Heart left ventricle (tissue), 16 donors: ENCODE measurements at places on chromosomes 11 and 22. TPM values are rescaled to one million over a fixed set of nuclear protein-coding genes. Genes with fewer than 3 reads are reported as not detected.

DNA sequence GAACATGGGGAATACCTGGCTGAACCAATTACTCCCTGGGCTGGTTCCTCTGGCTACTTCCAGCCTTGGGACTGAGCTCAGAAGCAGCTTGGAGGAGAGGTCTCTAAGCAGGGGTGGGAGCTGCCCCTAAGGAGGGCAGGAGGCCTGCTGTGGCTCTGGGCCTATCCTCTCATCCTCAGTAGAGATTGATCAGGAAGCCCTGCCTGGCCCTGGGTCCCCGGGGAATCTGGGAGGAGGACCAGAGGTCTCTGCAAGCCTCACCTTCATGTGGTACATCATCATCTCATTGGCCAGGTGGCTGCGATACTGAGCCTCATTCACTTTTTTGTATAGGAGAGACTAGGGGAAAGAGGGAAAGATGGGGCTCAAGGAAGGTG, 91.1 kb downstream of the PDE2A start:
- no peak overlapping the region for H3K27ac ChIP-seq
- no peak for DNase-seq
- H3K4me3 ChIP-seq, result no peak overlapping the region
- peaks cover 18% of the 10 kb centered on the region for H3K27me3 ChIP-seq
- peaks cover 5% of the 10 kb centered on the region for H3K36me3 ChIP-seq

DNA sequence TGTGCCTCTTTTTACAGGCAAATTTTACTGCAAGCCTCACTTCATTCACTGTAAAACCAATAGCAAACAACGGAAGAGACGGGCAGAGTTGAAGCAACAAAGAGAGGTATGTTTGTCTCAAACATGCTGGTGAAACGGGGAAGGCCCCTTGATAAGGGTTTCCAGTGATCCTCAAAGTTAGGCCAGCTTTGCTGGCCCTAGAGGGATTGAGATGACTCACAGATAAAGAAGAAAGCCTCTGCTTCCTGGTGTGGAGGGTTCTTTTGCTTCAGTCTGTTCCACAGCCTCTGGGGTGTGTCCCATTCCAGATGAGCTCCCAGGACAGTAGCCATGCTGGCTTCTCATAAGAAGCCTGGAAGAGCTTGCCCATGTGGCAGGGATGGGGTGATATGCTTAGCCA, 118.9 kb upstream of the PARVA start:
- H3K36me3 ChIP-seq, result peaks cover 49% of the 10 kb centered on the region
- no peak for DNase-seq
- peaks cover 7% of the 10 kb centered on the region for H3K4me1 ChIP-seq
- H3K4me3 ChIP-seq, result no peak overlapping the region
- no peak overlapping the region for H3K27ac ChIP-seq
- no peaks in the 10 kb centered on the region for H3K27me3 ChIP-seq

The NCAM1 gene
- 753 TPM for total RNA-seq

The MIF gene
- 229 TPM for total RNA-seq

The SHISAL1 gene
- 0.69 TPM for total RNA-seq

The TRIM48 gene
- not detected for total RNA-seq

The SEZ6L gene
- not detected for total RNA-seq
